ENCODE measurements at places on chromosomes 2 and 18.

DNA sequence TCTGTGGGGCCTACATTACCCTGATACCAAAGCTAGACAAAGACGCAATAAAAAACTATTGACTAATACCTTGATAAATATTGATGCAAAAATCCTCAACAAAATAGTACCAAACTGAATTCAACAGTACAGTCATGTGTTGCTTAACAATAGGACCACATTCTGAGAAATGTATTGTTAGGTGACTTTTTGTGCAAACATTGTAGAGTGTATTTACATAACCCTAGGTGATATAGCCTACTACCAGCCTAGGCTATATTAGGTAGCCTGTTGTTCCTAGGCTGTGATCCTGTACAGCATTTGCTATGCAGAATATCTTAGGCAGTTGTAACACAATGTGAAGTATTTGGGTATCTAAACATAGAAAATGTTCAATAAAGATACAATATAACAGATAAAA, 36.7 kb downstream of the CCDC138 start:
- DNase-seq: no peak

DNA sequence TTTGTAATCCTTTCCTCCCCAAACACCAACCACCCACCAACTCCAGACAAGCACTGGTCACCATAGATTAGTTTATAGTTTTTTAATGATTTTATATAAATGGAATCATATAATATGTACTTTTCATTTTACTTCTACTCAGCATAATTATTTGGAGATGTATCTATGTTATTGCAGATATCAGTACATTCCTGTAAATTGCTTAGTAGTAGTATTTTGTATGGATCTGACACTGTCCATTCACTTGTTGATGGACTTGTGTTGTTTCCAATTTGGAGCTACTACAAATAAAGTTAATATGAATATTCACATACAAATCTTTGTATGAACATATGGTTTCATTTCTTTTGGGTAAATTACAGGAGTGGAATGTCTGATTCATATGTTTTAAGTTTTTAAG, 31.0 kb downstream of the ZC3H15 start:
- DNase-seq: no peak

DNA sequence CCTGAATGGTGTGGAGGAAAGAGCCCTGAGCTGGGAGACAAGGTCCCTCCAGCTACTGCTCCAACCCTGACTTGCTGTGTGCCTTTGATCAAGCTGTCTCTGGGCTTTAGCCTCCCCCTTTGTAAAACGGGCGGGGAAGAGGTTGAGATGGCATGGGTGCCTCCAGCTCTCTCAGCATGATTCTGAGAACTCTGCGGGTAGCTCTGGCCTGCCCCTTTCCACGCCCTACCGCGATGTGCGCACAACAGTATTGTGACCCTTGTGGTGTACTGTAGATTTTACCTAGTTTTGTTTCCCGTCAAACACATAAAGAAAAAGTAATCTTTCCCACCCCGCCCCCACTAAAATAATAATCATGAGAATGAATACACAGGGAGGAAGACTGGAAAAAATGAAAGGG, 5.3 kb downstream of the CD8A start:
- DNase-seq: no peak

DNA sequence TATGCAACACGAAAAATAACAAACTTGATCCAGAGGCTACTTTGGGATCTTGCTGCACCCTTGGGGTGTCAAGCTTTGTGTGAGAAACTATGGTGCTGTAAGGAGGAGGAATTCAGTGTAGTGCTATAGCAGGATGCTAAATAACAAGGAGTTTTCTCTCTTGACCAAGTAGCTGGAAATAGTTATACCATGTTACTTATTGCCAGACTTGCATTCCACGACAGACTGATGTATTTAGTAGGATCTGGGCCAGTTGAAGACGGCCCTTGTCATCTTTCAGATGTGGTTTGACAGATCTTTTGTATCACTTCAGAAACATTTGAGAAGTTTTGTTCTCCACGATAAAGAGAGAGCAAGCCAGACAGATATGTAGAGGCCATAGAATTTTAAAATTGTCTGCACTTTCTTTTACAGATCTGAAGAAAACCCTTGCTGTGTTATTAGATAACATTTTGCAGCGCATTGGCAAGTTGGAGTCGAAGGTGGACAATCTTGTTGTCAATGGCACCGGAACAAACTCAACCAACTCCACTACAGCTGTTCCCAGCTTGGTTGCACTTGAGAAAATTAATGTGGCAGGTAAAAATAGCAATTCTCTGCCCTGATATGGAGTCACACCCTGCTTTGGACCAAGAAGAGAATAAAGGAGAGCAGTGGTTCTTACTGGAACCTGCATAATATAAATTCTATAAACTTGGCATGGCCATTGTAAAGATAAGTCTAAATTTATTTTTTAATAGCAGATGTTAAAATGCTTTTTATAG, 16.3 kb downstream of the MGAT5 start:
- DNase-seq: no peak

GRCh38 chr2:46580416-46580815, 101.1 kb downstream of the TMEM247 start:
- DNase-seq: no peak

GRCh38 chr18:34862561-34862960, 152.5 kb downstream of the DTNA start:
- DNase-seq: no peak

DNA sequence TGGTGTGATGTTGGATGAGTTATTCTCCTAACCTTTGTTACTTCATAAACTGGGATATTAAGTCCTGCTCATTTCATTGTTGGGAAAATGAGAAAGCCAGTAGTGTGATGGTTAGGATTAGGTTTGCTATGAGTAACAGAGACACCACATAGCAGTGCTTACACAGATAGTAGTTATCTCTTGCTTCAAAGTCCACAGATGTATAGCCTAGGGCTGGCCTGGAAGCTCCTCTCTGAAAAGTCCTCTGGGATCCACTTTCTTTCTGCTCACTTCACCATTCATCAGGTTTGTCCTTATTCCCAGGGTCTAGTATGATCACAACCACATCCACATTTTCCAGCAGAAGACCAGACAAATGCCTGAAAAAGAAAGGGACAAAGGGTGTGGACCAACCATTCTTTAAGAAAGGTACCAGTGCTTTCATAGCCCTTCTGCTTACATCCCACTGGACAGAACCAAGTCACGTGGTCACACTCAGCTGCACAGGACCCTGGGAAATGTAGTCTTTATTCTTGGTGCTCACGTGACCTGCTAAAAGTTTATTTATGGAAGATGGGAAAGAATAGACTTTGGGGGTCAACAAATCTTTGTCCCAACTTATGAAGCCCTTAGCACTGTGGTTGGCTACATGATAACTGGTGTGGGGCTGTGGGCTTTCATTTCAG, 108.9 kb downstream of the INSIG2 start:
- DNase-seq: no peak

- DNase-seq: no peak
Measured at GRCh38 chr2:183186766-183187165, 62.5 kb downstream of the NUP35 start.
